ENCODE measurements at places on chromosomes 7 and 10. TPM values are rescaled to one million over a fixed set of nuclear protein-coding genes. Genes with fewer than 3 reads are reported as not detected.

DNA sequence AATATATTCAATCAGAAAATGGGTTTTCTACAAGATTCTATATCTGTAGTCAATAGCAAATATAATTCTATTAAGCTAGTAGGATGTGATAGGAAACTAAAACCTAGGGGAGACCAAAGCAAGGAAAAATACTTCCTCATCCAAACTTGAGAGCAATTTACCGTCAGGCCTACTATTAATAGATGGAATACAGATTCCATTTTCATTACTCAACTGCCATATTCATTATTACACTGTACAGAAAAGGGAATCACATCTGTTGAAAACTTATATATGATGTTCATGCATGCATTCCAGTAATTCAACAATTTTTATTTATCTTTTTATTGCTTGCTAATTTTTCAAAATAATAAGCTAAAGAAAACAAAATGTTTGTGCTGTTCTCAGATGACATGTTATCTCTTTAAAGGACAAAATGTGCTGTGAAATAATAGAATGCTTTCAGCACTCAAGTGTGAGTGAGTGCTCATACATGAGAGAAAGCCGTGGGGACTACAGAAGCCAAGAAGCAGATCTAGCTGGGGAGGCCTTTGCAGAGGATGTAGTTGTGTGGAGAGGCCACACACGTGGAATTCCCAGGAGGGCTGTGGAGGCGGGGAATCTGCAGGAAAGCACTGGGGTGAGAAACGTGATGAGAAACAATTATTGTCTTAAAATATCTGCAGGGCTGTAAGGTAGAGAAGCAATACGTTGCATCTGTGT is 110.0 kb downstream of the EGFR start:
- no peak overlapping the region for H3K4me3 ChIP-seq
- no peaks in the 10 kb centered on the region for H3K36me3 ChIP-seq
- DNase-seq = no peak
- H3K27me3 ChIP-seq = peaks cover 23% of the 10 kb centered on the region

GRCh38 chr7:28151965-28152364 is 28.6 kb downstream of the JAZF1 start:
- peaks cover 19% of the 10 kb centered on the region for H3K4me1 ChIP-seq
- no peaks in the 10 kb centered on the region for H3K36me3 ChIP-seq
- H3K27ac ChIP-seq = no peak overlapping the region
- H3K4me3 ChIP-seq = no peak overlapping the region
- H3K27me3 ChIP-seq = no peaks in the 10 kb centered on the region

GPR15LG gene
- not detected for total RNA-seq

DNA sequence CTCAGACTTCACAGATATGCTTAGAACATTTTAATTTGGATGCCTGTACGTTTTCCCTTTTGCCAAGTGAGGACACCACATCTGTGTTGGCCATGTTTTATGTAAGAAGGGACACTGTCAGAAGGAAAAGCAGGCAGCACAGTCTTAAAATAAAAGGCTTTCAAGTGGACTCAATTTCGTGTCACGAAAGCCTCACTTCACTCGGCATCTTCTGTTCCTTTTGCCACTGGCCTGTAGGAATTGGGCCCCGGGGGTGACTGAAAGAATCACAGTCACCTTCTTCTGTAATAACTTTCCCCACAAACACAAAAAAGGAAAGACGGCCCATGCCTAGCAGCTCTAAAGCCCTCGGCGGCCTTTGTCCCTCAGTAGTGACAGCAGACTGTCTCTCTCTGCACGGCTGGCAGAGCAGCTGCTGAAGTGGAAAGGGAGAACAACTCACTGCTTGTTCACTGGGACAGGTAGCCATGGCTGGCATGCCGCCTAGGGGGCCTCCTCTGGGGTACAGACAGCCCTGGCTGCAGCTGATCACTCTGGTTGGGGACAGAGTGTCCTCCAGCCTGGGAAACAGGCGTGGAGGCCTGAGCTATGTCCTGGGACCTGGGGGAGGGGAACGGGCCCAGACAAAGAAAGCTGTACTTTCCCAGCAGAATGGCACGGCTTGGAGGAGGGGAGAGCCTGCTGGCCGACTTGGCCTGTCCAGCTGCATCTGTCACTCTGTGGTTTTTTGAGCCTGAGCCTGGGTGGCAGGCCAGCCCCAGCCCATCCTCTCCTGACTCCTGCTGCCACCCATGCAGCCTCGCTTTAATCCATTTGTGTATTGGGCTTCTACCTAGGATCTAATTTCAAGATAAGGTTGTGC is 4.4 kb downstream of the RASSF4 start:
- H3K36me3 ChIP-seq = no peaks in the 10 kb centered on the region
- H3K4me3 ChIP-seq = peak overlapping the region; percentile 73
- peak overlapping the region; percentile 99 for H3K27ac ChIP-seq
- DNase-seq = peak; percentile 67
- peaks cover 89% of the 10 kb centered on the region for H3K4me1 ChIP-seq
- no peaks in the 10 kb centered on the region for H3K27me3 ChIP-seq

PROSER2 gene
- total RNA-seq = 7.5 TPM

NKX2-3 gene
- not detected for total RNA-seq

DNA sequence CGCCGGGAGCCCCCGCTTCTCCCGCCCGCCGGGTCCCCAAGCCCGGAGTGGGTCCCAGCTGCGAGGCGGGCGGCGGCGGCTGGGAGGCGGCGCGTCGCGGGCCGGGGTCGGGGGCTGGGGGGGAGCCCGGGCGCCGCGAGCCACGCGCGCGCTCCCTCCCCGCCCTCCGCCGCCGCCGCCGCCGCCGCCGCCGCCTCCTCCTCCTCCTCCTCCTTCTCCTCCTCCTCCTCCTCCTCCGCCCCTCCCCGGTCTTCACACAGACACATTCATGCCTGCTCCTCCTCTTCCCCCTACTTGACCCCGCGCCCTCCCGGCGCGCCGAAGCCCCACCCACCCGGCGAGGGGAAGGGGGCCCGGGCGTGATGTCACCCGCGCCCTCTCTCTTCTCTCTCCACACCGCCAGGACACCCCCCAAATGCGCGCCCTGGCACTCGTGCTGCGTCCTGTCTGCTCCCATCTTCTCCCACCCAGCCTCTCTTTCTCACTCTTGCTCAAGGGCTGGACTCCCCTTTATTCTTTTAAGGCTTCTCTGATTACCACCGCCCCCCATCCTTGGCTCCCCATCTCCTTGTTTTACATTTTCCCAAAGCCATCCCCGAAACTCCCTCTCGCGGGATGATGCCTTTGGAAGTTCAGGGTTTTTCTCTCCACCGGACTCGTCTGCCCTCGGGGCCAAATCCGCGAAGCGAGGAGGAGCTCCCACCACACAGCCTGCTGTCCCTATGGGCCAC is 967 bp upstream of the GLI3 start:
- DNase-seq = peak; percentile 77
- peaks cover 3% of the 10 kb centered on the region for H3K36me3 ChIP-seq
- peaks cover 70% of the 10 kb centered on the region for H3K4me1 ChIP-seq
- peak overlapping the region; percentile 99 for H3K4me3 ChIP-seq
- no peaks in the 10 kb centered on the region for H3K27me3 ChIP-seq

All from neural crest cell (in vitro differentiated cells).